CD4-positive, alpha-beta T cell treated with Interferon alpha-2 for 1 hour (primary cell): ENCODE measurements at places on chromosomes 6 and 20.
A peak's percentile ranks its signal among the peaks of the same experiment; 100 is the strongest.

DNA sequence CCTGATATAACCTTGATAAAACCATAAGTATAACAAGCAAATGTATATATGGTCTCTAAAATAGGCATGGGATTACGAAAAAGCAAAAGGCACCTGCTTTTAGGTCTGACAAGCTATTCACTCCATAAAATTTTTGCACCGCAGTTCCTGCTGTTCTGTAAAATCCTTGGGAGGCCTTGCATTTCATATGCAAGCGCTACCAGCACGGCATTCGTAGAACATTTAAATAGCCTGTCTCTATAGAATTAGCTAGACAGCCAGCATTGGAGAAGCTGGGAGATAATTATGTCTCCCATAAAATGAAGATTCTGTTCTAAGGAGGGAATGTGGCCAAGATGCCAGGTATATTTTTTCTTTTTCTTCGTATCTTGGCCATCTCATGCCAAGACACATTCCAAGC, 64.5 kb upstream of the ATXN1 start:
- DNase-seq, result no peak

DNA sequence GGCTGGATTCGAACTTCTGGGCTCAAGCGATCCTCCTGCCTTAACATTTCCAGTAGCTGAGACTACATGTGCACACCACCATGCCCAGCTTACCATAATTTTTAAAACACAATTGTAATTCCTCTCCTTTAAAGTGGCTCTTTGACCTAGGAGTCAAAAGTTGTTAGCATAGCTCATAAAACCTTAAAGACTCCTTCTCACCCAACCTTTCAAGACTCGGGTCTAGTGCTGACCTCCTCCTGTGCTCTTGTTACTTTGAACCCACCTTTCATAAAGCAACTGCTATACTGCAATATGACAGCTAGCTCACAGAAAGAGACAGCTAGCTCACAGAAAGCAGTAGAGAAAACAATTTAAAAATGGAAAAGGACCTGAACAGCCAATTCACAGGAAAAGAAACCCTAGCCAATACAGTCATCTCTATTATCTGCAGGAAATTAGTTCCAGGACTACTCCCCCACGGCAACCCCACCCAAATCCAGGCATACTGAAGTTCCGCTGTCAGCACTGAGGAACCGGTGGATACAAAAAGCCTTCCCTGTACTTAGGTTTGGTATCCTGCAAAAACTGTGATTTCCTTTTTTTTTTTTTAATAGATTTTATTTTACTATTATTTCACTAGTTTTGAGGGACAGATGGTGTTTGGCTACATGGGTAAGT, 20.3 kb downstream of the SSR1 start:
- no peak for DNase-seq

DNA sequence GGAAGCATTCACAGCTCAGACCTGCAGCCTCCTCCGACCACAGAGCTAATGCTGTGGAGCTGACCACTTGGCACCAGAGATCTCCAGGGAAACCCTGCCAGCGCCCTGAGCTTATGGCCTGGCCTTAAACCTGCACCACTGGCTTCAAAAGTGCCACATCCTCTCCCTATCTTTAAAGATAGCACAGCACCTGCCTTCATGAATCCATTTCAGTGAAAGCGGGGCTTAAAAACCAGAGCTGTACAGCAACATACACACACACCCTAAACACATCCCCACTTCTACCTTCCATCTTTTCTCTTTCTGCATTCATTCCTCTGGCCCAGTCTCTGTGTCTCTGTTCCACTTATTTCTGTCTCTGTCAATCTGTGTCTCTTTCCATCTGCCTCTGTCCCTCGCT, 59.8 kb upstream of the CCDC167 start:
- DNase-seq, result no peak

DNA sequence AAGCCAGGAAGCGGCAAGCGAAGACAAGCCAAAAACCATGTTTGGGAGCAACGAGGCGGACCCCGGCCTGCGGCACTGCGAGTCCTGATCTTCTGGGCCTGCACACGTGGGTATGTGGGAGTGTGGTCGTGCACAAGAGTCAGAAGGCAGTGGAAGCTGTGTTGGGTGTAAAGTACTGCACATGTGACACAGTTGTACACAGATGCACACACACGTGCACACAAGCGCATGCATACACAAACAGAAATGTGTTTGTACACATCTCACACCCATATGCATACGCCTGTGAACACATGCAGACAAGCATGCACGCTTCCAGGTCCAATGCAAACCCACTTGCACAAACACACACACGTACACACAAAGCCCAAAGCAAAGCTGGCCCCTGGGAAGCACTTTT, 52.6 kb upstream of the SLCO4A1 start:
- DNase-seq, result no peak

DNA sequence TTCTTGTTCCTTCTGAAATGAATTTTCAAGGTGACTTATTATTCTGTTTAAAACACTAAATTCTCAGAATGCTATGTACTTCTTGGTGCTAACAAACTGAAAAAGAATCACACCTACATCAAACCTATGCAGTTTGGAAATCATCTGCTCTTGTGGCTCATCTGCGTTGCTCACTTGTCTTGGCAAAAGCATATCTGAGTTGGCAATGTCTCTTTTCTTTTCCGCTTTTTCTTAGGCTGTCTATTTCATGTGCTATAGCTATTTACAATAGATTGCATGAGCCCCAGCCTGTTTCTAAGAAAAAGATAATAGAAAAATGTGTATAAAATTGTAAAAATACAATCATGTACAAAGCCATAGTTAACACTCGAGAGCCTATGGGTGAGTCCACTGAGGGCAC, 348.9 kb upstream of the AGPAT4 start:
- DNase-seq, result no peak

GRCh38 chr6:39322306-39322850, at the start of gene KCNK16:
Gene KCNK16, minus strand, starts transcription at chr6:39322702. Its CDS starts 162 bp downstream, at chr6:39322540.
- DNase-seq, result no peak

- no peak for DNase-seq
These were observed 14.3 kb upstream of the FAM135A start for GRCh38 chr6:70398783-70399728.

DNA sequence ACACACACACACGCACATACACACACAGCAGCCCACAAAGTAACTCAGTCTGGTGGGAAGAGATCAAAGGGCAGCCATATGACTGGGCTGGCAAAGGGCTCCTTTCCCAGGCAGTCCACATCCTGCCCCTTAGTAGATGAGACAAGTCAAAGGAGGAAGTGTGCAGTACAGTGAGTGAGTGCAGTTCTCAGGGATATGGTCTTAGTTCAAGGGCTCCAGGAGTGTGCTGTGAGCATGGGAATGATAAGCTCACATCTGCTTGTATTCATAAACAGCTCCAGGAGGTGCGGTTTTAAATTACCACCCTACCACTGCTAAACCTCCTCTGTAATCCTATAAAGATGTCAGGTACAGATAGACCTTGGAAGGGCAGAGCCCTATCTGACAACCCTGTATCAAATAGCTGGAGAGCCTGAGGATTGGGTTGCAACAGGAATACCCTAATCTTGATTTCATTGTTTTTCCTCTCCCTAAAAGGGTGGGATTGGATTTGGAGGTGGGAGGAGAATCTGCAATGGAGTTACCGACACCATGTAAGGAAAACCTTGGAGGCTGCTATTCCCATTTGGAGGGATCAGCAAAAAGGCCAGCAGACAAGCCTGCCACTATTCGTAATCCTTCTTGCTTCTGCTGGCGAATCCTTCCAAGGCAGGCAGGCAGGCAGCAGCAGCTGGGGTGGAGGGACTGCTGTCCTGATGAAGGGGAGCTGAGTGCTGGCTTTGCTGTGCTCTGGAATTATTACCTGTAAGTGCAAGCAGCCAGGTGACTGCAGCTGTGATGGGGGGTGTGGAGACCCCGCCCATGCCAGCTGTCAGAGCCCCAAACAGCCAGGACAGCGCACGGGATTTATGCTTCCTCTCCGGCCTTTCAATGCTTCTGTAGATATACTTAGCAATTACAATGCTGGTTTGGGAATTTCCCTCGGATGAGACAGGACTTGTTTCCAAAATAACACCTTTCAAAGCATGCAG, 342.7 kb downstream of the PRL start:
- DNase-seq, result no peak

DNA sequence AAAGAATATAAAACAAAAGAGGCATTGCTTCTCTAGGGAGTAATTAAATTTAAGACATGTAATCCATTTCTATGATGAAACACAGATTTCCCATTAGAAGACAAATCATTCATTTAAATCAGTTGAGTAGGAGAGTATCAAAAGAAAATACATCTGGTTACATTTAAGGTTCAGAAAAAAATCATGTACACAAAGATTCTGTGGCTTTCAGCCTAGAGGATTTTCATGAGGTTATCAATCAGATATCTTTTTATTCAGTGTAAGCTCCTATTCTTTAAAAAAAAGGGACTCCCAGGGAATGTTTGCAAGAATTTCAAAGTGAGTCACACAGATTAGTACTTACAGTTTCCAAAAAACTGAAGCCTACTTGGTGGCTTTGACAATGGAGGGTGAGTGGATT, 24.9 kb downstream of the COL21A1 start:
- DNase-seq, result no peak

- no peak for DNase-seq
These were observed 8.4 kb downstream of the FRS3 start for GRCh38 chr6:41771058-41771983.

GRCh38 chr6:47690791-47691190, 7.6 kb upstream of the ADGRF4 start:
- DNase-seq, result no peak

GRCh38 chr6:122476131-122476530, 4.5 kb upstream of the SERINC1 start:
- no peak for DNase-seq

- no peak for DNase-seq
These were observed 164.3 kb upstream of the MLN start for GRCh38 chr6:33967966-33968724.

- no peak for DNase-seq
These were observed 205.3 kb upstream of the FOXA2 start for GRCh38 chr20:22789676-22790075.

DNA sequence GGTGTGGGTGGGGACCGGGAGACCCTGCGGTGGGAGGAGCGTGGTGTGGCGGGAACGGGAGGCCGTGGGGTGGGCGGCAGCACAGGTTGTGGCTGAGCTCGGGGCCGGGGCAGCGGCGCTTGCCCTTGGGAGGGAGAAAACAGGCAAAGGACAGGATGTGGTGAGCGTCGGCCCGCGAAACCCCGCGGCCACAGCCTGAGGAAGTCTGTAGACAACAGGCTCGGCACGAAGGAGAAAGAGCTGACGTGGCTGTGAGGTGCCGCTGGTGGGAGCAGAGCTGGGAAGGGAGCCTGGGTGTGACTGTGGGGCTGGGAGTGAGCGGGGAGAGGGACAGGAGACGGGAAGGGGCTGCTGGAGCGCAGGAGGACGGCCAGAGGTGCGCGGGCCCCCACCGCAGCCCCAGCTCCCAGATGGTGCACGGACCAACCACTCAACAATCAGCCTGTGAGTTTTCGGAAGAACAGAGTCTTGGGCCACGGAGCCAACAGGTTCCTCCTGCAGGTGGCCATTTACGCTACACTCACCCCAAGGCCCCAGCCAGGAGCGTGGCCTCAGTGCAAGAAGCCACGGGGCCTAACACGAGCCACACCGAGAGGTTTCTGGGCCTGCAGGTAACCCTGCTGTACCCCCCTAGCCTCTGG, 202.8 kb downstream of the DLL1 start:
- peak; percentile 65 for DNase-seq

DNA sequence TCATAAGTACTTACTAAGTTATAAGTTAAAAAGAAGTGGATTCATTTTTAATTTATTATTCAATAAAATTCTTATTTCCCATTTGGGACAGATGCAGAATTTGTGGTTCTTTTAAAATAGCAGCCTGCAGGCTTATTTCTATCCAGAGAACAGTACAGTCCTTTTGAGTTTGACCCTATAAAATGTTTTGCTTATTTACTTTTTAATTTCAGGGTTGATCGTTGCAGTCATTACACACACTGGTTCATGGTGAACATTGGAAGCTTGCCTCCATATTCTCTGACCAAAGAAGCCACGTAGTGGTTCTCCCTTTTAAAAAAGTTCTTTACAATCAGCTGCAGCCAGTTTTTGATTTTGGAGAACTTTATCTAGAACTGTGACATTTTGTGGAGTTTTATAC, 122.9 kb upstream of the PDE7B start:
- no peak for DNase-seq

DNA sequence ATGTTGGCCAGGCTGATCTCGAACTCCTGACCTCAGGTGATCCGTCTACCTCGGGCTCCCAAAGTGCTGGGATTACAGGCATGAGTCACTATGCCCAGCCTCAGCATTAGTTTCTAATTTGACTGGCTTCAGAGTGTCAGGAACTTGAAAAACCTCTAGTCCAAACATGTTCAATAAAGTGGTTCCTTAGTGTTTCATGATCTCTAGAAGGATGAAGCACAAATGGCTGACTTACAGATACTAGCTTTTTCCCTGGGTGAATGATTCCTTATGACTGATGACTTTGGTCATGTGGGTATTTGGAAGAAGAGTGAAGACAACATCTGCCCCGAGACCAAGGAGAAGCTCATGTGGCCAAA, 16.4 kb downstream of the GLYATL3 start:
- DNase-seq, result no peak

- no peak for DNase-seq
These were observed 174.6 kb downstream of the SYNDIG1 start for GRCh38 chr20:24643731-24644626.

GRCh38 chr6:167394339-167394738, 69.5 kb downstream of the TTLL2 start:
- no peak for DNase-seq

DNA sequence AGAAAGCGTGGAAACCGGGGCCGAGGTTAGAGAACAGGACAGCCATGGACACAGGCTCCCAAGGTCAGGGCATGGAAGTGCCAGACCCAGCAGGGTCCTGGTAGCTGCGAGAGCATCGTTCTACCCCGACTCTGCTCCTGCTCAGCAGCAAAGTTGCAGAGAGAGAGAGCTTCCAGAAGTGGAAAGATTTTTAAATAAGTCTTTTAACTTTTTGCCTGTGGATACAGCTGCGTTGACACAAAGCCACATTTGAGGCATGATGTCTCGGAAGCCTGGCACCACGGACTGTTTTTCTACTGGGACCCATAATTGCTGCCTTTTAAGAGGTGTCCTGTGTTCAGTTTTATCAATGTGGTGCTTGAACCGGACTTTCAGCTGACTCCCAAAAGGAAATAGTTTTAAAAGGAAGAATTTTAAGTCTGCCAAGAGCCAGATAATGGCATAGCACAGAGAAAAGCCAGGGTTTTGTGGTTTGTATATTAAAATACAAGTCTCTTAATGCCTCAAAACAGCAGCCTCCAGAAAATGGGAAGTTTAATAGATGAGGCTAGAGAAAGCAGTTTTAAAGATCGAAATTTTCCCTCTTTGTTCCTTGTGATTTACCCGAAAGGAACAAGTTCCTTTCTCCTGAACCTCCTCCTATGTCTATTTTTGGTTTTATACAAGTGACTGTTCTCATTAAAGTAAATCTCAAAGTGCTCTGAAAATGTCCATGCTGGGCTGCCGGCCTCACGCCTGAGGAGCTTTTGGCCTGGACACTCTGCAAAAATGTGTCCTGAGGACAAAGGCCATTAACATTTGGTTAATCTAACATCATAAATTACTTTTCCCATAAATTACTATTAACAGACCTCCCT, 91.5 kb downstream of the RIN2 start:
- no peak for DNase-seq

DNA sequence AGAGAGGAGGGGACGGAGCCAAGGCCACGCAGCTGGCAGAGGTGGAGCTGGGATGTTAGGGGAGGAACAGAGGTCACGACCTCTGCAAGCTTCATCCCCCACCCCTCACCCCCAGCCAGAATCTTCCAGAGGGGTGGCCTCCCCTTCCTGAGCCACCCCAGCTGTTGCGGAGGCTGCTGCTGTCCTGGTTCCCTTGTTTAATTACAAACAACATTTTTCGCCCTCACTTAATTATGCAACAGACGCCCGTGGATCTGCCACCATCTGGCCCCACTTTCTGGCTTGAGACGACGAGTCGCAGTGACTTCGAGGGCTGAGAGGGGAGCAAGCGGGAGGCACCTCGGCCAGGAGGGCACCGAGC, 153.7 kb upstream of the PTPN1 start:
- no peak for DNase-seq
